Naive thymus-derived CD4-positive, alpha-beta T cell (primary cell): ENCODE measurements at places on chromosomes 12 and 14. TPM values are rescaled to one million over a fixed set of nuclear protein-coding genes. Genes with fewer than 3 reads are reported as not detected.

Gene ANKRD9
- 2.2 TPM for total RNA-seq

Gene TESPA1
- total RNA-seq, result 120 TPM

Gene HCAR3
- total RNA-seq, result 3.2 TPM

Gene SUOX
- total RNA-seq, result 6.3 TPM

Gene LIN7A
- 1.4 TPM for total RNA-seq

Gene CLEC2A
- total RNA-seq, result not detected

Gene TMEM179
- not detected for total RNA-seq

Gene GNB3
- total RNA-seq, result 11.8 TPM

- H3K27me3 ChIP-seq, result no peaks in the 10 kb centered on the region
- no peak overlapping the region for H3K27ac ChIP-seq
- H3K36me3 ChIP-seq, result no peaks in the 10 kb centered on the region
- no peak overlapping the region for H3K4me3 ChIP-seq
- no peak for DNase-seq
Observed at GRCh38 chr12:31574803-31575575, 15.9 kb downstream of the DENND5B start.

- H3K4me1 ChIP-seq, result no peaks in the 10 kb centered on the region
- H3K27me3 ChIP-seq, result no peaks in the 10 kb centered on the region
- H3K27ac ChIP-seq, result no peak overlapping the region
- H3K36me3 ChIP-seq, result no peaks in the 10 kb centered on the region
- H3K4me3 ChIP-seq, result no peak overlapping the region
Observed at GRCh38 chr12:105744371-105745058, 394.2 kb downstream of the NUAK1 start.

- H3K4me3 ChIP-seq, result no peak overlapping the region
- H3K27me3 ChIP-seq, result no peaks in the 10 kb centered on the region
- no peaks in the 10 kb centered on the region for H3K4me1 ChIP-seq
- no peak overlapping the region for H3K27ac ChIP-seq
- no peaks in the 10 kb centered on the region for H3K36me3 ChIP-seq
Observed at GRCh38 chr14:50260511-50260910, 29.1 kb upstream of the SOS2 start.

DNA sequence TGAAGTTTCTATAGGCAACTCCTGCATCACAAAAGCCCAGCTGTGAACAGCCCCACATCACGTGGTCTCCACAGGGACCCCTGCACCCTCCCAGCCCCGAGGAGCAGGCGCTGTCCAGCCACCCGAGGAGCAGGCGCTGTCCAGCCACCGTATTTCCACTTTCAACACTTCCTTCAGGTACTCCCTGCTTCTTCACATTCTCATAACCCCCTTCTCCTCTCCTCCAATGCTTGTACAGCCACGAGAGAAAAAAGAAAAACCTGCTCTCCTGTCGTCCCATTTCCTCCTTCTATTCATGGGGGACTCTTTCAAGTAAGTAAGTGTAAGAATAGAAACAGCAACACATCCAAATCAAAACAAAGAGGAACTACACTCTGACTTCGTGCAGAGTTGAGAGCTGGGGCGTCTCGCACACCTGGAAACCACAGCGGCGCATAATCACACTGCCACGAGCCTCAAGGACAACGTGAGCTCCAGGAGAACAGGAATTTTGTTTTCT lies 11.9 kb downstream of the CDC42BPB start:
- H3K27ac ChIP-seq, result no peak overlapping the region
- H3K4me3 ChIP-seq, result no peak overlapping the region
- DNase-seq, result no peak
- no peaks in the 10 kb centered on the region for H3K27me3 ChIP-seq
- H3K4me1 ChIP-seq, result no peaks in the 10 kb centered on the region

DNA sequence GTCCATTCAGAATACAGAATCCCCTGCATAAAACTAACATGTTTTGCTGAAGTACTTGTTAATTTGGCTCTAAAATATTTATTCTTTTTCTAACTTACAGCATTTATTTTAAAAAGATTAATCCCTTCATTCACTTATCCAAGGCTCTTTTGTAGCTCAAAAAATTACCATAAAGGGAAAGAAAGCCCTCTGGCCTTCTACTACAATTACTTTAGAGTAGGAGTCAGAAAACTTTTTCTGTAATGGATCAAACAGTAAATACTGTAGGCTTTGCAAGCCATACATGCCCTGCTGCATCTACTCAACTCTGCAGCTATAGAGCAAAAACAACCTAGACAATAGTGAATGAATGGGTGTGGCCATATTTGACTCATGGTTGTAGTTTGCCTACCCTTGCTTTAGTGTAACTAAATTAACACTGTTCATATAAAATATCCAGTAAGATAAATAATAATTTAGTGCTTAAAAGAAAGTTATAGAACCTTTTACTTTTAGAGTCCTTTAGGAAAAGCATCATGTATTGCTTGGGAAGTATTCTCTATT lies 74.2 kb upstream of the ZFP36L1 start:
- H3K4me3 ChIP-seq, result no peak overlapping the region
- no peaks in the 10 kb centered on the region for H3K27me3 ChIP-seq
- H3K4me1 ChIP-seq, result no peaks in the 10 kb centered on the region
- DNase-seq, result no peak

DNA sequence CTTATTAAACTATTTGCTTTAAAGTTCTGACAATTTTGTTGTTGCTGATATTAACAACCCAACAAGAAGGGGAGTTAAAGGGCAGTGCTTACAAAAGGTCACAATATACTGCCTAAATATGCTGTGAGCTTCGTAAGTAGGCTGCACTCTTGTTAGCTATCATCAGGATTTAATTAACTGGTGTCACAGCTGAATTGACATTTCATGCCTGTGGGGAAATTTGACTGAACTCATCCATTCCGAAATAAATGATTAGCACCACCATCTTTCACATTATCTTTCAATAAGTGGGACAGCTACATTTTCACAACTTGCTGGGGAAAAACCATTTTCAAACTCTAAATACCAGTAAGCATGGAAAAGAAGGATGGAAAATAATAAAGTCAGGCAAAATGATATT lies 146.6 kb downstream of the PTPRO start:
- H3K4me3 ChIP-seq, result no peak overlapping the region
- H3K4me1 ChIP-seq, result no peaks in the 10 kb centered on the region
- H3K36me3 ChIP-seq, result no peaks in the 10 kb centered on the region
- H3K27ac ChIP-seq, result no peak overlapping the region
- no peak for DNase-seq

DNA sequence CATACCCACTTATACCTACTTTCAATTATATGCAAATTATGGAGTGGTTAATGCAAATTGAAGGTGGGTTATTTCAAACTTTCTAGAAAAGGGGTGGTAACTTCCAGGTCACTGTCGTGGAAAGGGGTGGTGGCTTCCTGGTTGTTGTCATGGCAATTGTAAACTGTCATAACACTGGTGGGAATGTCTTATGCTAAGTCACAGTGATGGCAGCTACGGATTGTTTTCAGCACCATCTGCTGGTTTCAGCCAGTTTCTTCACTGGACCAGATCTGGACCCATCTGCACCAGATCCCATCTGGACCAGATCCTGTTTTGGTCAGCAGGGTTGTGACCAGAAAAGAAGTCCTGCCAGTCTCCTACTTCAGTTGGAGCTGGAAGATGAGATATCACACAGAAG lies 1469.3 kb downstream of the AACS start:
- no peak overlapping the region for H3K4me3 ChIP-seq
- no peaks in the 10 kb centered on the region for H3K4me1 ChIP-seq
- no peaks in the 10 kb centered on the region for H3K36me3 ChIP-seq
- H3K27ac ChIP-seq, result no peak overlapping the region
- no peak for DNase-seq

GRCh38 chr12:130850418-130851021 lies 11.5 kb upstream of the STX2 start:
- no peaks in the 10 kb centered on the region for H3K27me3 ChIP-seq
- H3K36me3 ChIP-seq, result no peaks in the 10 kb centered on the region
- no peak overlapping the region for H3K27ac ChIP-seq
- no peak for DNase-seq
- no peaks in the 10 kb centered on the region for H3K4me1 ChIP-seq
- H3K4me3 ChIP-seq, result no peak overlapping the region

GRCh38 chr14:37589715-37590427 lies 5.2 kb downstream of the FOXA1 start:
- H3K4me1 ChIP-seq, result no peaks in the 10 kb centered on the region
- no peaks in the 10 kb centered on the region for H3K27me3 ChIP-seq
- DNase-seq, result no peak

GRCh38 chr12:67002720-67003119 lies 266.4 kb upstream of the CAND1 start:
- no peak overlapping the region for H3K4me3 ChIP-seq
- no peak overlapping the region for H3K27ac ChIP-seq
- no peaks in the 10 kb centered on the region for H3K27me3 ChIP-seq
- H3K36me3 ChIP-seq, result no peaks in the 10 kb centered on the region

- no peaks in the 10 kb centered on the region for H3K36me3 ChIP-seq
- no peak overlapping the region for H3K27ac ChIP-seq
- no peaks in the 10 kb centered on the region for H3K27me3 ChIP-seq
- no peak for DNase-seq
- no peak overlapping the region for H3K4me3 ChIP-seq
Observed at GRCh38 chr12:123013185-123014095, 33.0 kb downstream of the ARL6IP4 start.

DNA sequence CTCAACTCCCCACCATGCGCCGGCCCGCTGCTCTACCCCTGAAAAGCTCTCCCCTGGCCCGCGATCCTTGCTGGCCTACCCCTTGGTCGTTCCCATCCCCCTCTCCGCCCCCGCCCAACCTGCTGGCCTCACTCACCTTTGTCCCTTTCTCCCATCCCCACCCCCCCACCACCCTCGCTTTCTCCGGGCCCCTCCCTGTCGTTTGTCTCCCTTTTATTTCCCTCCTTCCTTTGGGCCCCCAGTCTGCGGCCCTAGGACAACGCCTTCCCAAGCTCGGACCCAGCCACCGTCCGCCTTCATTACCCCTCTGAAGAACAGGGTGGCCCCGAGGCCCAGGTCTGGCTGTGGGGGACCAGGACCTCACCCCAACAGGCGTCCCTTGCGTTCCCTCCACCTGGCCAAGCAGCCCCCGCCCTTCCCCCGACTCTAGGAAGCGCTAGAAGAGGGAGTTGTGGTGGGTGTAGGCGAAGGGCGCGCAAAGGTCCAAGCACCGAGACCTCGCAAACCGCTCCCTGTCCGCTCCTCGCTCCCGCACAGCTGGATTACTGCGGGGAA lies 6.9 kb upstream of the SLC7A7 start:
- H3K36me3 ChIP-seq, result no peaks in the 10 kb centered on the region
- H3K27ac ChIP-seq, result no peak overlapping the region
- no peaks in the 10 kb centered on the region for H3K4me1 ChIP-seq
- DNase-seq, result no peak

DNA sequence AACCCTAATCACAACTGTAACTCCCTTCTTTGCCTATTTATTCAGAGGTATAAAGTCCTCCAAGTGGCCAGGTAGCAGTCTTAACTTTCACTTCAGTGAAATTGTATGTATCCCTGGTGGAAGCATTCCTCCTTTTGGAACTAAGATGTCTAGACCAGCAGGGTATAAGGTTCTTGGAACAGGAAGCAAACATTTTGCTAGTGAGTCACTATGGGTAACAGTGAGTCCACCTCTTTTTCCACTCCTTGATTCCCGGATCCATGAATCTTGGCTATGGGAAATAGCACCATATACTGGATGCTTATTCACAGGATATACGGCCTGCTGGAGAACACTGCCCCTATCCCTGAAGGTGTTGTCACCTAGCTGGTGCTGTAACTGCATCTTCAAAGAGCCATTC lies 80.2 kb downstream of the KCNA5 start:
- H3K4me1 ChIP-seq, result no peaks in the 10 kb centered on the region
- H3K27me3 ChIP-seq, result no peaks in the 10 kb centered on the region
- no peak overlapping the region for H3K4me3 ChIP-seq
- no peak overlapping the region for H3K27ac ChIP-seq
- DNase-seq, result no peak

DNA sequence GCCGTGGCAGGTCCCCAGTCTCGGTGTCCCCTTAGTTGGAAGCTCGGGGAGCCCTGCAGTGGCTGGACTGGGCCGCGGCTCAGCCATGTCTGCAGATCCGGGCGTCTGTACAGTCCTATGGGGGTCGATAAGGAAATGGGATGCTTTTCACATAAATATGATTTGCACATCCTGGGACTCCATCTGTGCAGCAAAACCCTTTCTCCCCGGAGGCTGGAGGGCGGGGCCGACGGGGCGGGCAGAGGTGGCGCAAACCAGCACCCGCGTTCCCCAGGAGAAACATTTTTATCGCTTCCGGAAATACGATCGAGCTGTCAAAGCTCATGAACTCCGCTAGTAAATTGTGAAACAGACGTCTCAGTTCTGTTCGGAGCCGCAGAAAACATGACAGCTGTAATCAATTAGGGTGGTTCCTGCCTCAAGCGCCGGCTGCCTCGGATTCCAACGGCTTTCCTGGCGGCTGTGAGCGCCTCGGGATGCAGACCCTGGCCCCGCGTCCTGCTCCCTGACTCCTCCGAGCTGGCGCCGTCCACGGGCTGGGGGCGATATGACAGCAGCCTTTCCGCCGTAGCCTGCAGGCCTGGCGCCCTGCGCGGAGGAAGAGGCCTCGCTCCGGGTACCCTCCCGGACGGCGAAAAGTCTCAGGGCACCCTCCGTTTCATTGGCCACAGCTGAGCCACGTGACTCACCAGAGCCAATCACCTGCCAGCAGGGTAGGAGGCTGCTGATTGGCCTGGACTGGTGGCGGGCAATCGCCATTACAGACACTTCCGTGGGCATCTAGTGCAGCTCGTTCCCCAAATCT lies 23.0 kb downstream of the DIO3 start:
- H3K27ac ChIP-seq, result no peak overlapping the region
- H3K4me1 ChIP-seq, result no peaks in the 10 kb centered on the region
- no peak for DNase-seq
- H3K36me3 ChIP-seq, result no peaks in the 10 kb centered on the region
- no peaks in the 10 kb centered on the region for H3K27me3 ChIP-seq

- no peak within 1 kb of the TSS for H3K4me3 ChIP-seq
- no peak for DNase-seq
- H3K27me3 ChIP-seq, result no peaks in the 10 kb centered on the region
- no peaks in the 10 kb centered on the region for H3K36me3 ChIP-seq
- peak within 1 kb of the TSS; percentile 60 for H3K27ac ChIP-seq
Observed at GRCh38 chr12:14885718-14886221, at the start of gene MGP. Gene MGP, minus strand, starts transcription at chr12:14885854. Its CDS starts 63 bp downstream, at chr12:14885791.

- H3K4me1 ChIP-seq, result peaks cover 10% of the 10 kb centered on the region
- no peak overlapping the region for H3K27ac ChIP-seq
- no peaks in the 10 kb centered on the region for H3K36me3 ChIP-seq
- no peak overlapping the region for H3K4me3 ChIP-seq
- H3K27me3 ChIP-seq, result no peaks in the 10 kb centered on the region
Observed at GRCh38 chr12:92059960-92060359, 85.7 kb downstream of the BTG1 start.

- DNase-seq, result no peak
- H3K4me1 ChIP-seq, result no peaks in the 10 kb centered on the region
- no peak overlapping the region for H3K27ac ChIP-seq
- no peaks in the 10 kb centered on the region for H3K27me3 ChIP-seq
- H3K4me3 ChIP-seq, result no peak overlapping the region
- peaks cover 31% of the 10 kb centered on the region for H3K36me3 ChIP-seq
Observed at GRCh38 chr12:56346675-56347074, 8.0 kb downstream of the IL23A start.
